ENCODE measurements at places on chromosomes 1 and 21. TPM values are rescaled to one million over a fixed set of nuclear protein-coding genes. Genes with fewer than 3 reads are reported as not detected.

DNA sequence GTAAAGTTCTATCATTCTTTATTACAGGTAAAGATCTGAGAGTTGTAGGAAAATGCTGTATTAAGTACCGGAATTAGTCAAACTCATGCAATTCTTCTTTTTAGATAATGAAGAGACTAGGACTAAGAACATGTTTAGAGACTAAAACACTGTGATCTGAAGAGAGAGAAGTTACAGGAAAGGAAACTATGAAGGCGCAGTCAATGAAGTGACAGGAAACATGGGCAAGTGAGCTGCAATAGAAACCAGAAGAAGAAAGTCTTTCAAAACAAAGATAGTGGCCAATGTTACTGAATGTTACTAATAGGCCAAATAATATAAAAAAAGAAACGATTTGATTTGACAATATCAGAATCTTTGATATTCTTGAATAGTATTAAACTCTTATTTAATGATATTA, 659.4 kb upstream of the RGS18 start:
- DNase-seq, result no peak
- no peaks in the 10 kb centered on the region for H3K36me3 ChIP-seq
- H3K27me3 ChIP-seq, result no peaks in the 10 kb centered on the region
- H3K4me3 ChIP-seq, result no peak overlapping the region
- H3K27ac ChIP-seq, result no peak overlapping the region

- no peaks in the 10 kb centered on the region for H3K36me3 ChIP-seq
- no peak for DNase-seq
Measured at GRCh38 chr1:50697440-50698421, 262.3 kb downstream of the FAF1 start.

DNA sequence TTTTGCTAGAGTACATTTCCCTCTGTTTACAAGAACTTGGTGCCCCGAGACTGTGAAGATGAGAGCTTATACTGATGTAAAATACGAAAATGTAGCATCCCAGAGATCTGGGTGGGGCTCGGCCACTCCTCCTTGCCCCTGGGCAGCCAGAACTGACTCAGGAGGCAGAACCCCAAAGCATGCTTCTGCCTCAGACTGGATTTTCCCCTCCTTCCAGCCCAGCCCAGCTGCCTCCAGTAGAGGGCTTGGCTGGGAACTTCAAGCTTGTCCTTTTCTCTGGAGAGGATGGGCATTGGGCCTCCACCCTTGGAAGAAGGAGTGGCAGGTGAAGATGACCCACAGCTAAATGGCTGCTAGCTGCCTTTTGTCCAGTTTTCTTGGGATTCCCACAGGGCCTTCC, 24.3 kb upstream of the BTG2 start:
- no peak for DNase-seq
- no peaks in the 10 kb centered on the region for H3K27me3 ChIP-seq
- H3K27ac ChIP-seq, result no peak overlapping the region
- no peak overlapping the region for H3K4me3 ChIP-seq

DNA sequence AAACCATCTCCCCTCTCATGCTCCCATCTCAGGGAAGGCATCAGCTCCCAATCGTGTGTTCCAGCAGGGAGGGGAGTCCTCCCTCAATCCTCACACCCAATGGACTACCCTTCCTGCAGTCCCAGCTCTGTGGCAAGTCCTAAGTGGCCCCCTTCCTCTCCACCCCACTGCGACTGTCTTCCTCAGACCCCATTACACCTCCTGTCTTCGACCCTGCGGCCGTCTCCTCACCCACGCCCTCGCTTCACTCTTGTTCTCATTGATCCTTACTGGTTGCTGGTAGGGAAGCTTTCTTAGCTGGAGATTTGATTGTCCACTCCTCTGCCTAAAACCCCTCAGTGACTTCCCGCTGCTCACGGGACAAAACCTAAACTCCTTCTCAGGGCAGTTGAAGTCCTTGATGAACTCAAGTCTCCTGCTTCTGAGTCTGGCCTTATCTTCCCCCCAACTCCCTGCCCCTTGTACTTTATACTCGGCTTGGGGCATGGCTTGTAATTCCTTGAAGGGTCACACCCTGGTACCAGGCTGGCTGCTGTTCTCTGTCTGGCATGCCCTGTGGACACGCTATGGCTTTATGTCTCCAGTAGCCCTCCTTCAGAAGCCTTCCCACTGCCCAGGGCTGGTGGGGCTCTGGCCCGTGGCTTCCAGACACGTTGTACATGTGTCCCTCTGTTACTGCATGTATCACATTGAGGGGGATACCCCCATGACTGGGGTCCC, 2.3 kb upstream of the EPS8L3 start:
- DNase-seq, result peak; percentile 19
- H3K27ac ChIP-seq, result peak overlapping the region; percentile 49
- H3K4me3 ChIP-seq, result no peak overlapping the region
- H3K36me3 ChIP-seq, result no peaks in the 10 kb centered on the region

DNA sequence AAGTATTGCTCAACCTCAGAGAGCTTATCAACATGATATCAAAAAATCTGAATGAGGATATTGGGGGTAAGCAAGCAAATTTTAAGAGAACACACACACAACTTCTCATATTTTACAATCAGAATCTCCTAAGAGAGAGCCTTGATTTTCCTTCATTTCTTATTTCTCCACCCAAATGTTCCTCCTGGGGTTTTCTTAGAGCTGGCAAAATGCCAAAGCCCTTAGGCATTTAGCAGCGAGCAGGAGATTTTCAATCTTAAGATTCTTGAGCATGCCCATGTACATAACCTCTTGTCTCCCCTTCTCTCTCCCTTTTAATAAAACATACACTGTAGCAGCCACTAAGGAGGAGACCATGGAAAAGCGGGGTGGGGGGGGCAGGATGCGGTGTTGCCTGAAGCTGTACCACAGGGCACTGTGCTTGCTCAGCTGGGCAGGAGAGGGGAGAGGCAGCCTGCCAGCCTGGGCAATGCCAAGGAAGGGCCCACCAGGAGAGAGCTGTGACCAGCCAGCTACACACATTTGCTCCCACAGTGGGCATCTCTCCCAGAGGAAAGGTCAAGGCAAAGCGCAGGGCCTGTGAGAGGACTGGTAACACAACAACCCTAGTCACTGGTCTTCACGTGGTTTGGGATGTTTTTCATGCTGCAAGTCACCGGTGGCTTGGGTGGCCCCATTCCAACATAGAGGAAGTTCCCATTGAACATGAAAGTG, 4.3 kb downstream of the BRINP2 start:
- no peak overlapping the region for H3K27ac ChIP-seq
- H3K36me3 ChIP-seq, result no peaks in the 10 kb centered on the region
- H3K4me3 ChIP-seq, result no peak overlapping the region
- no peaks in the 10 kb centered on the region for H3K27me3 ChIP-seq
- no peak for DNase-seq
- no peaks in the 10 kb centered on the region for H3K4me1 ChIP-seq

Gene CFAP45
- 1.1 TPM for total RNA-seq

Data from ovary (tissue), 10 donors.